A172 (cell line): ENCODE measurements at places on chromosomes 6 and 20. TPM values are rescaled to one million over a fixed set of nuclear protein-coding genes. Genes with fewer than 3 reads are reported as not detected.

DNA sequence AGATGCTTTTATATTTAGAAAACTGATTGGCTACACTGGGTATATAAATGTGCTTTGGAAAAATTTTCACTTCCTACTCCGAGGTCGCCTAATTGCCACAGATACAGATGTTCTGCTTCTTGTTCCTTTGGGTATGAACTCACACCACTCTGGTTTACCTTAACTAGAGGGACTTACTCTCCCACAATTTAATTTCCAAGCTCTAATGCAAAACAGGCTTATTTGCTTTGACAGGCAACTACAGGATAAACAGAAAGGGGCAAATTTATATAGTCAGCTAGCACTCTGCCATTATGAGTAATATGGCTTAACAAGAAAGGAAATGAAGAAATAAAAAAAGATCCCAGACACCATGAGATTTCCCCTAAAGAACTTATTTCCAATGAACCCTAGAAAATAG is 156.9 kb upstream of the ZFP64 start:
- DNase-seq = no peak

BPIFB2 gene
- total RNA-seq = not detected in 2 replicates

BPIFB1 gene
- total RNA-seq = not detected in 2 replicates

DNA sequence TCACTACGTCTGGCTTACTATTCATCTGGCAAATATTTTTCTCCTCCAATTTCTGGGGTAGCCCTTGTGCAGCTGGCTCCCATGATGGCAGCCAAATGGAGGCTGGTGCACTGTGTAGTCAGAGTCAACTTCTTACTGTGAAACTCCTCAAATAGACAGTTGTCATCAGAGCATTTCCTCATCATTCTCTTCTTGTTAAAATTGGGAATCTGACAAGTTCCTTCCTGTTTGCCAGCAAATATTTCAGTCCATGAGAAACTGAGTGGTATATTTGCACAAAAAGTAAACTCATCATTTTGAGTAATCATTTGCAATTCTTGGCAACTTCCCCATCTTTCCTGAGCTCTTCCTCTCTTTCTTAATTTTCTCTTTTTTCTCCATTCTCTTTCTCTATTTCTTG is 394.9 kb upstream of the RGS17 start:
- DNase-seq = no peak

- DNase-seq = no peak
These were observed 104.9 kb downstream of the RPS12 start for GRCh38 chr6:132919045-132919860.

FAM209B gene
- total RNA-seq = not detected in 2 replicates
